ENCODE measurements at places on chromosomes 13 and 19.

DNA sequence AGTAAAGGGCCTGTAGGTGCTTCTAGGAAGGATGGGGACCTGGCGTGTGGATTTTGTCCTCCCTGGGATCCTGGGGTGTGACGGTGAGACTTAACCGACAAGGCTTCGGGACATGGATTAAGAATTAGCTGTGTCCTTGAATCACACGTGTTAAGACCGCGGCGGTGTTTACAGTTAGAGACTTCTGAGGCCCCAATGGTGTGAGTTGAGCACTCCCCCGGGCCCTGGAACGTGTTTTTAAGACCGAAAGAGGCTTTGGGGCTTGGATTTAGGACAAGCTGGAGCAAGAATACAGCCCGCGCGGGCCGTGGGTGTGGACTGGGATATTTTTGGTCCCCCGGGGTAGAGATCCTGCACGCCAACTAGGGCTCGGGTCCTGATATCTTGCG, 1.2 kb upstream of the SLC27A1 start:
- no peak for DNase-seq

- DNase-seq: peak; percentile 77
Measured at GRCh38 chr19:16417660-16418596, 53.8 kb downstream of the EPS15L1 start.

GRCh38 chr19:42185277-42185676, 32.2 kb downstream of the DEDD2 start:
- peak; percentile 31 for DNase-seq

DNA sequence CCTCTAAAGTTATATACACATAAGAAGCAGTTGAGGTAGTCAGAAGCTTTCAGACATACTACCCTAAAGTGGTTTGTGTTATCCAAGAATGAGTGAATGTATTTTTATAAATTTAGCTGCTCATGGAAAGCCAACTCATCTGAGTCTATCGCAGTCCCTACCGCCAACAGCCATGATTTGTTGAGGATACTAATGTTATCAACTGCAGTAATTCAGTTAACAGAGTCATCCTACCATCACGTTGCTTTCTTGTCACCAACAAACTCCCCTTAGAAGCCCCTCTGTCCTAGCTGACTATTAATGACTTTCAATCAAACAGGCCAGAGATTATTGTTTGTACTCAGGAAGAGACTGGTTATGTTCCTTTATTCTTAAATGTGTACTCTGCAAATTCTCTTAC, 169.9 kb downstream of the DCT start:
- DNase-seq: no peak

GRCh38 chr19:53102756-53103233, 427 bp downstream of the ZNF160 start:
- DNase-seq: peak; percentile 32

DNA sequence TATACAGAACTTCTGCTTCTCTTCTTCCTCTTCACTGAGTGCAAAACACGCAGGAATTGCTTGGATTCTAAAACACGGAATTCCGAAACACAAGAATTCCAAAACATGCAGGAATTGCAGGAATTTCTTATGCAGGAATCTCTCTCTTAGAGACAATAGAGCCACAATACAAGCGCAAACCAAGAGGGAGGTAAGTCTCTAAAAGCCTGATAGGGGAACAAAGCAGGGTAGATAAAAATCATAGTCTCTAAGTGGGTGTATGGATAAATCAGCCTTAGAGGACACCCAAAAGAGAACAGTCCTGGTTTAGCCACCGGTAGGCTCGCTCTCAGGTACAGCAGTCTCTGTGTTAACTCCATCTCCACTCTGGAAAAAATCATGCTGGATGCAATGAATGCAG, 112.9 kb downstream of the LHFPL6 start:
- no peak for DNase-seq

DNA sequence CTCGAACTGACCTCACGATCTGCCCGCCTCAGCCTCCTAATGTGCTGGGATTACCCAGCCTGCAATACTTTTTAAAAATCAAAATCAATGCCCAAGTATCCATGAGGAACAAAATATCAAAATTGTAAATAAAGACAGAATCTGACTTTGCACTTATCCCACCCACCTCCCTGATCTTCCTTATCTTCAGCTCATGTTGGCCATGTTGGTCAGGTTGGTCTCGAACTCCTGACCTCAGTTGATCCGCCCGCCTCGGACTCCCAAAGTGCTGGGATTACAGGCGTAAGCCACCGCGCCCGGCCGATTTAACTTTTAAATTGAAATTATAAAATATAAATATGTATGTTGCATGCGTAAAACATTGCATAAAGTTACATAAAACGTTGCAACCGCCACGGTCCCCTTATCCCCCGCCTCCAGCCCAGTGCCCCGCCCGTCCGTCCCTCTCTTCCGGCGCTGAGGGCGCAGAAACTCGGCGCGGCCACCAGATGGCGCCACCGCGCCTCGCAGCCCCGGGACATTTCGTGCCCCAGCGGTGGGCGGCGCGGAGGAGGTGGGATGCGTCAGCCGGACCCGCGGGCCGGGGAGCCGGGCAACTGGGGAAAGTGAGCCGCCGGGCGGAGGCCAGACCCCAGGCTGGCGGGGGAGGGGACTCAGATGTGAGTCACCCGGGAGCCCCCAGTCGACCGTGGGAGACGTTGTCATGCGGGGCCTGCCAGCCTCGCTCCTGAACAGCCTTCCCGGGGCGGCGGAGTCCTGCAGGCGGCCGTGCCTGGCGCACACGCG, 1.5 kb upstream of the GADD45B start:
- peak; percentile 83 for DNase-seq

DNA sequence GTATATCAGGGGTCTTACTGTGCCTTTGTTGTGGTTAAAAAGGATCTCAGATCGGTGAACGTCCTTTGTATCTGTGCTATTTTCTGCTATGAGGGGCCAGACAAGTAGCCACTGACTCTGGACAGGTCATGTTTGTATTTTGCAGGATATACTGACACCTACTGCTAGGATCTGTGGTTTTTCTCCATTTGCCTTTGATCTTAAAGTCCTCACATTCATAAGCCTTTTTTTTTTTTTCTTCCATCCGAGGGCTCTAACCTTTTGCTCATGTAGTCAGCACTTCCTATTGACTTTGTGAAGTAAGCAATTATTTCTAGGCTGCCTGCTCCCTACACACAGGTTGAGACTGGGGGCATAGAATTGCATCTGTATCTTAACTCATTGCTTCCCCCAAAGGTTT, 106.2 kb downstream of the SLITRK5 start:
- DNase-seq: no peak

- no peak for DNase-seq
Measured at GRCh38 chr13:112053744-112054615, 13.0 kb upstream of the SOX1 start.

DNA sequence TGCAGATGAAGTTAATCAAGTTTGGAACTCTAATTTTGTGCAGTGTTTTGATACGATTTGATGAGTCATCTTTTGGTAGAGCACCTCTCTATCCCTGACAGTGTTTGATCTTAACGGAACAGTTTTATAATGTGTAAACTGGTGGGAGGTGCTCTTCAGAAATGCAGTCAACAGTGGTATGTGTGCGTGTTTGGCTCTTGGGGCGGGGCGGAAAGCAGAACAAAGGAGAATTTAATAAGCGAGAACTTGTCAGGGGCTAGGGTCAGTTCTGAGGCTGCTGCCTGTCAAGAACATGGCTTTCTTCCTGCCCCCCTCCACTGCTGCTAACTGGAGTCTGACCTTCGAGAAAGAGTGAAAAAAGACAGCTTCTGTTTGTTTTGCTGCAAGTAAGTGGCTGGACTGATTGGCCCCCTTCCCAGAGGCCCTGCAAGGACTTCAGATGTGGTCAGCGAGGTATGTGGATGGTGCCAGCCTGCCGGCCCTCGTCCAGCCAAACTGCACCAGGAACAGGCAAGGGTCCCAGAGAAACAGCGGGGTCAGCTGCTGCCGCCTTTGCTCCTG, 40.8 kb downstream of the BBC3 start:
- peak; percentile 34 for DNase-seq

GRCh38 chr13:99743094-99743493, 228.5 kb downstream of the ZIC5 start:
- DNase-seq: no peak

DNA sequence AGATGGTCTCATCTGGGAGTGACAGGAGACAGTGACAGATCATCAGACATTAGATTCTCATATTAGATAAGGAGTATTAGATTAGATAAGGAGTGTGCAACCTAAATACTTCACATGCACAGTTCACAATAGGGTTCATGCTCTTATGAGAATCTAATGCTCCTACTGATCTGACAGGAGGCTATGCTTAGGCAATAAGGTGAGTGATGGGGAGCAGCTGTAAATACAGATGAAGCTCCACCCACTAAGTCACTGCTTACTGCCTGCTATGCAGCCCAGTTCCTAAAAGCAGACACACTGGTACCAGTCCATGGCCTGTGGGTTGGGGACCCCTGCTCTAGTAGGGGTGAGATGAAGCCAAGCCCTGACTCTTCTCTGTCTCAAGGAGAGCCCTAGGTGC, 10.0 kb upstream of the IGFL3 start:
- no peak for DNase-seq

GRCh38 chr19:13149628-13150186, 468 bp downstream of the STX10 start:
- DNase-seq: no peak

GRCh38 chr13:34300559-34300958, 482.6 kb downstream of the RFC3 start:
- no peak for DNase-seq
